ENCODE measurements at places on chromosomes 13 and 19.

DNA sequence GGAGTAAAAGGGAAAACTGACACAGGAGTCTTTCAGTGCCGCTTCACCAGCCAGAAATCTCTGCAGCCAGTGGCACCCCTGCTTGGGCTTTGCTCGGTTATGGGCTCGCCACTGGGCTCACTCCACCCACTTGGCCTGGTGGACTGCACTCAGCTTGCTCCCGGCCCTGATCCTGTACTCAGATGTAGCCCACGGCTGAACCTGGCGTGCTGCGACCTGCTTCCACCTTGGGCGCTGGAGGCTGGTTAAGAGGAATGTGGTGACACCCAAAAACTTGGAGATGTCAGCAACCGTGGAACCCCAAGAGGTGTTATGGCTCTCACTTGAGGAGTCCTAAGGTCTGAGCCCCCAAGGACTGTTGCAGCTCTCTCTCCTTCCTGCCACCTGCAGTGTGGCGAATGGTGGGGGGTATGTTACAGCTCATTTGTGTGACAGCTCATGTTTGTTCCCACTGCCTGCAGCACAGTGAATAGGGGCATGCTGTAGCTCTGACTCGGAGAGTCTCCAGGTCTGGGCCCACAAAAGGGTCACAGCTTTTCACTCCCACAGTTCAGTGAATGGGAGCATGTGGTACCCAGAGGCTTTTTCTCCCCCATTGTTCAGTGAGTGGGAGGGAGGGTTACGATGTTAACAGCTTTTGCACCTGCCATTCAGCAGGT, 1124.5 kb upstream of the ATXN8OS start:
- DNase-seq, result no peak

GRCh38 chr13:59391696-59392095, 772.0 kb downstream of the DIAPH3 start:
- peak; percentile 78 for DNase-seq

DNA sequence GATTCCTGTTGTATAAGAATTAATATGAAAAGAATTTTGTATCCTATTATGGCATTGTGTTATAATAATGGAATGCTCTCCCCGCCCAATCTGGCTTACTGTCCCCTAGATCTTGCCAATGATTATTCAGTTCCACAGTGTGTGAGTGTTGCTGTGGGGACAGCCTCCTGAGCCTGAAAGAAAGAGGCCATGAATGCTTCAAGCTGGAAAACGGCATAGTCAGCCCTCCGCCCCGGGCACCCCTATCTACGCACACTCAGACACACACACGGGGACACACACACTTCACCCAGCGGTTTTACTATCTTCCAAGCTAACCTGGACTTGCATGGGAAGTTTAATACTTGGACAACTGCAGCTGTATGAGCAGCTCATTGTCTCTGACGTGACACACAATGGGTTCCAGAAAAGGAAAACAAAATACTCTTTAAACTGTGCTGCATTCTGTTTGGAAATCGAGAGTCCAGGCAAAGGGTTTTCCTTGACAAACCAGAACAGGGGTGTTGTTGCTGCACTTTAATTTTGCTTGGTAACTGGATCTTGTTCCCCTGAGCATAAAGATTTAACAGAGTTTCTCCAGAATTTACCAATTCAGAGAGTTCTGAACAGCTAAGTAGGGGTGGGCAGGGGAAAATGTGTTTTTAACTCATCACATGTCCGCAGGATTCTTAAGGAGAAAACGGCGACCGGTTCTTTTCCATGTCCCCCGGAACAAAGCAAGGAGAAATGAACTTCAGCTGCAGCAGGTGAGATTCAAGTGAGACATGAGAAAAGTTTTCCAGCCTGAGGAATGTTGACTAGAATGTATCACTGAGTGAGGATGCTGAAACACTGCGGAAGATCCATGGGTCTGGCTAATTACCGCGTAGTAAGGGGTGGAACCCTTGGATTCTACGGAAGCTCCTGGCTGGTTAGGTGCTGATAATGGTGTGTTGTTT, 472.9 kb downstream of the FOXO1 start:
- DNase-seq, result no peak

- DNase-seq, result no peak
Measured at GRCh38 chr13:53494406-53494805, 465.8 kb downstream of the OLFM4 start.

- no peak for DNase-seq
Measured at GRCh38 chr13:21443171-21443570, 15.9 kb downstream of the ZDHHC20 start.

GRCh38 chr13:24899601-24900000, 135.6 kb downstream of the RNF17 start:
- no peak for DNase-seq

DNA sequence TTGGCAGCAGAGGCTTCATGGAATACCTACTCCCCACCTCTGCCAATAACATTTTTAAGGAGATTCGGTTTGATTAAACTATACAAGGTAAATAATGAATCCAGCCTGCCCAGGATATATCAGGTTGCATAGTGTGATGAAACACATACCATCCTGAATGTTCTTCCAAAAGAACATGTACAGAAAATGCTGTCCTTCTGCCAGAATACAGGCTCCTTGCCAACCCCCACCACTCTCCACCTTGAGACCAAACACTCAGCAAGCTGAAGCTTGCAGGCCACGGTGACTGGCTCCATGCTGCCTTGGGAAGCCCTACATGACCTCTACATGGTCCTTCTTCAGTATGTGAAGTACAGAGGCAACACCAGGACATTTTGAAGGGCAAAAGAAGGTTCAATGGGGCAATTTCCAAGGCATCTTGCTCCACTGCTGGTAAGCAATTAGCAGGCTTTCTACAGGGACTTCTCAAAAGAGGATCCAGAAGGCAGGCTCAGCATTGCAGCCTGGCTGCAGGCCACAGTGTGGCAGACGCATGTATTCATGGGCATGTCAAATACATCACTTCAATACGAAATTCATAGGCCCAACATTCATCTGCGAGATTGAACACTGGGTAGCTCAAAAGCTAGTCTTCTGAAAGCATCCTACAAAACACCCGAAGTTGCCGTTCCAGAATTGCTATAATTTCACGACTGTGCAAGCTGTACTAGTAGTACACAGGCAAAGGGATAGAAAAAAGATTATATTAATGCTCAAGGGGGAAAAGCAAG, 62.4 kb upstream of the SERP2 start:
- no peak for DNase-seq

- DNase-seq, result no peak
Measured at GRCh38 chr19:1584500-1585242, 8.0 kb downstream of the MBD3 start.
